ENCODE measurements at places on chromosomes 16 and 17.
A peak's percentile ranks its signal among the peaks of the same experiment; 100 is the strongest.

DNA sequence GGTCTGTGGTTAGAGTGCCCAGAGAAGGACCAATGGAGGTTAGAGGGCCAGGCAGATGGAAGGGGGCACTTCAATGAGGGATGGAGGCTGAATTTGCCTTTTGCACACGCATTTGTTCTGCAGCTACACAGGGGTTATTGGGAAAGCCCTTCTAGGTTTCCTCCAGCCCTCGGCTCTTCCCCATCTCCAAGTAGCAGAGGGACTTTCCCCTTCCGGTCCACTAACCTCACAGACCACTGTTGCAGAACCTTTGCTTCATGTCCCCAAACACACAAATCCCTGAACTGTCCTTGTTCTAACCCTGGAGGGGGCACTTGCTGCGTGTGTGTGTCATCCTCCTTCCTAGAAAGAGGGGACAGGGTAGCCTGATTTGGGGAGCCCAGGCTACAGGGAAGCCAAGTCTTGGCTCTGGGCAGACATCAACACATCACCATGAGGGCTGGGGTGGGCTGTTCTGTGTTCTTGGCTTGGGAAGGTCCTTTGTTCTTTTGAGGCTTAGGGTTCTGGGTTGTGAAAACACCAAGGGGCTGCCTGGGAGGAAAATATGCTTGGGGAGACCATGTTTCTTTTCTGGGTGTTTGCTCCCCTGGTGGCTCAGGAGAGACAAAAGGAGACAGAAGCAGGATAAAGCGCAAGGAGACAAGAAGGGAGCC lies 7.3 kb upstream of the NR1D1 start:
- no peak for DNase-seq

DNA sequence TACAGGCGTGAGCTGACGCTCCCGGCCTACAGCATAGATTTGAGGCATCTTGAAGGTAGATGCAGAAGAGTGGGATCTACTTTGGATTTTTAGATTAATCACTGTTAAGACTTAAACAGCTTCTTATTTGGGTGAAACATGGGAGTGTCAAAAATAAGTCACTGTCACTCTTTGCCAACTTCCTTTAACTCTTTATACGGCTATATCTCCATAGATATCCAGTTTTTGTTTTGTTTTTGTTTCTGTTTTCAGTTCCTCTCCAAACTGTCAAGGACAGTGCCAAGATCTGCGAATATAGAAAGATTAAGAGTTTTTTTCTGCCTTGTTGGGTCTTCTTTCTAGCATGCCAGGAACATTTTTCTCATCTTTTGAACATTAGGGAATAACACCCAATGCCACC lies 706.1 kb downstream of the WWOX start:
- no peak for DNase-seq

GRCh38 chr17:67052720-67053437 lies 8.5 kb downstream of the CACNG1 start:
- DNase-seq, result no peak

DNA sequence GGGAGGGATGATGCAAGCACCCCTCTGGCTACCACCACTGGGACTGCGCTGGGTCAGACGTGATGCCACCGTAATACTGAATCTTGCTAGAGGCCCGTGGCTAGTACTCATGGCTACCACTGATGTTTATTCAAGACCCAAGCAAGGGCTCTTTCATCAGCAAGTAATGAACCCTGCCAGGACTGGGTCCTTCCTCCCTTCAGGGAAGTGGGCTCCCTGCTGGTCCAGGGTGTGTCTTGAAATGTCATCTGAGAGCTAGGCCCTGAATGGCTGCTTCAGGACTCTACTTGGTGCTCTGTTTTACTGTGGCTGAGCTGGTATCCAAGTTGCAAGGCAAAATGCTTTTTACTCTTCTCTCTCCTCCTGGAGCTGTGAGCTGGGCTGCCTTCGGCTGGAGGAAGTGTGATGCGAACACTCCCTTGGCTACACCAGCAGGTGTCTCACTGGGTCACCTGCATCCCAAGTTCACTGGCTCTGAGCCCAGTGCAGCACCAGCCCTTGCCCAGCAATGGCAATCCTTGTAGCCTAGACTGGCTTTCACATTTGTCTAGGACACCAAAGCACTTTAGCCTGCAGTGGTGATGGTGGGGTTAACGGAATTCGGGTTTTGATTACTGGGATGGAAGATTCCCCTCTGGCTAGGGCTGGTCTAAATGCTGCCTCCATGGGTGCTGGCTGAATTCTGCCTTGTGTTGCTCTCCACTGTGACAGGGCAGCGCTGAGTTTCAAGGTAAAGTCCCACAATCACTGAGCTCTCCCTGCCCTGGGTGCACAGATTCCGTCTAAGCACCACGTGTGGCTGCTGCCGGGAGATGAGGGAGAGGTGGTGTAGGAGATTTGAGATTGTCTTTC lies 98.6 kb downstream of the USP22 start:
- DNase-seq, result no peak

- no peak for DNase-seq
Observed at GRCh38 chr17:80498242-80498919, 22.0 kb upstream of the NPTX1 start.

DNA sequence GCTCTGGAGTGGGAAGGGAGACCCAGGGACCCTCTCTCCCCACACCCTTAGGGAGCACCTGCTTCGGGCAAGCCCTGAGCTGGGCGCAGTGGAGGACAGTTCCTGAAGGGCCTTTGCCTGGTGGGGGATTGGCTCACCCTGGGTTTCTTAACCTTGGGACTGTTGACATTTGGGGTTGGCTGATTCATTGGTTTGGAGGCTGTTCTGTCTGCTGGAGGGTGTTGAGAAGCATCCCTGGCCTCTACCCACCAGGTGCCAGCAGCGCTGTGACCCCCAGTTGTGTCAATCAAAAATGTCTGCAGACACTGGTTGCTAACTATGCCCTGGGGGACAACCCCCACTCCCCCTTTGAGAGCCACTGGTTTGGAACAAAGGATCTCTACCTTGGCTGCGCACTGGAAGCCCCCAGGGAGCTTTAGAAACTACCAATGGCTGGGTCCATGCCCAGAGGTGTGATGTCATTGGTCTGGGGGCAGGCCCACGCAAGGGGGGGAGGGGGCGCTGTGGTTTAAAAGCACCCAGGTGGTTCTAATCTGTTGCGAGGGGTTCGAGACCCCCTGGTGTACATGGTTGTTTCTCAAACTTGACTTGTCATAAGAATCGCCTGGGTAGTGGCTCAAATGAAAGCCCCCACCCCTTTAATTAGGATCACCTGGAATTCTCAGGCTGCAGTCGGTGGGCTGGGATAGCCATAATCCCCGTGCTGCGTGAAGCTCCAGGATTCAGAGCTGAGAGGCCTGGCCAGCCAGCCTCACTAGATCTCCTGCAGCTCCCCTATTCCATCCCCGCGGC lies 151.9 kb upstream of the GSE1 start:
- no peak for DNase-seq

GRCh38 chr17:16512011-16512410 lies 20.0 kb upstream of the LRRC75A start:
- DNase-seq, result no peak

GRCh38 chr16:85125570-85126393 lies 13.5 kb upstream of the CIBAR2 start:
- no peak for DNase-seq

DNA sequence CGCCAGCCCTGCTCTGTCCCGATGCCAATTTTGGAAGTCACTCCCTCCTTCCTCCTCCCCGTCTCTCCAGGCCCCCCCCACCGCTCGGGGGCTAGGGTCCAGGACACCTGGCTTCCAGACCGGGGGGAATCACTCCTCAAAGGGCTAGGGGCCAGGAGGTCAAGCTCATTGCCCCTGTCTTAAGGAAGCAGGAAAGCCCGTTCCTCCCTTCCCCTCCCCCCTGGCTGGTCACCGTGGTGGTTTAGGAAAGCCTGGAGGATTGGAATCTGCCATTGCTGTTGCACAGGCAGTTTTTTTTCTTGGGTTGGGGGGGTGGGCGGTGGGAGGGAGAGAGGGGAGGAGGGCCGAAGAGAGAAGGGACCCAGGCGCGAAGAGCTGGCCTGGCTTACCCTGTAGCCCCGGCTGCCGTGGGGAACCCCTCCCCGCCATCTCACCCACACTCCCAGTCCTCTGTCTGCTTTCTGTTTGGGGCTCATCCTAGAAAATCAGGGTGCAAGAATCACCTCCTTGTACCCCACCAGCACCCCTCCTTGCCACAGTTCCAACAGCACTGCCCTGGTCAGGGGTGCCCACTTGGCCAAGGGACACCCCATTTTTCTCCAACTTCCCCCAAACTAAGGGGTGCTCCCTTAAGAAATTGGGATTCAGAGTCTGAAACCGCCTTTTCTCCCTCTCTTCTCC lies 2.9 kb upstream of the BCL6B start:
- DNase-seq, result no peak

DNA sequence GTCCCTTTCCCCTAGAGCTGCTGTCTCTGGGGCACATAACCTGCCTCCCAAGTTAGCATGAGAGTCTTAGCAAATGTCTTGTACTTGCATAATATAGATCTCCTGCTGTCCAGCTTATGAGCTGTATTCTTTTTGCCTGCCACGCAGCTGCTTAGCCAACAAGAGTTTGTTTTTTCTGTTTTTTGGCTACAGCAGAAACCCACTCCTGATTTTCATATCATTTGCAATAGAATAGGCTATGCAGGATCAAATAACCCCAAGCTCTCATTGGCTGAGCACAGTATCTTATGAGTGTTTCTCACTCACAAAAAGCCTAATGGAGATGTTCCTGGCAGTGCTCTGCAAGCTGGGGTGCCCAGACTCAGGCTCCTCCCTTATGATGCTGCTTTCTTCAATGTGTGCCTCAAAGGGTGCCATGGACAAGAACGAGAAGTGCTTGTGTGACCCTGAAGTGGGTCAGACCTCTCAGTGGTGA lies 23.1 kb downstream of the B9D1 start:
- DNase-seq, result no peak

DNA sequence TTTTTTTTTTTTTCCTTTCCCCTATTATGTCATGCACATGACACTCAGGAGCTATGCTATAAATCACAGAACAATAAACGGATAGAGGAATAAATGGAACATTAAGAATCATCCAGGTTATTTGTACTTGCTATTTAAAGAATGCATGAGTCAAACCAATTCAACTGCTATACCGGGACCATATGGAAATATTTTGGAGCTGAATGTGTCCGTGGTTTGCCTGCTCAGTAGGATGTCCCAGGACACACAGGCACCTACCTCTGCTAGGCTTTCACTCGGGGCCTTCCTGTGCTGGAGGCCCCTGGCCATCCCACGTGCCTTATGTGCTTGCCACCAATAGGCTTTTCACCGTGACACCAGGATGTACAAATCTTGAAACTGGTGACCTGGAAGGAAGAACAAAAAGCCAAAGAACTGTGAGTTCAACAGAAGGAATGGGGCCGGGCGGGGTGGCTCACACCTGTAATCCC lies 15.3 kb upstream of the SEC14L1 start:
- no peak for DNase-seq

DNA sequence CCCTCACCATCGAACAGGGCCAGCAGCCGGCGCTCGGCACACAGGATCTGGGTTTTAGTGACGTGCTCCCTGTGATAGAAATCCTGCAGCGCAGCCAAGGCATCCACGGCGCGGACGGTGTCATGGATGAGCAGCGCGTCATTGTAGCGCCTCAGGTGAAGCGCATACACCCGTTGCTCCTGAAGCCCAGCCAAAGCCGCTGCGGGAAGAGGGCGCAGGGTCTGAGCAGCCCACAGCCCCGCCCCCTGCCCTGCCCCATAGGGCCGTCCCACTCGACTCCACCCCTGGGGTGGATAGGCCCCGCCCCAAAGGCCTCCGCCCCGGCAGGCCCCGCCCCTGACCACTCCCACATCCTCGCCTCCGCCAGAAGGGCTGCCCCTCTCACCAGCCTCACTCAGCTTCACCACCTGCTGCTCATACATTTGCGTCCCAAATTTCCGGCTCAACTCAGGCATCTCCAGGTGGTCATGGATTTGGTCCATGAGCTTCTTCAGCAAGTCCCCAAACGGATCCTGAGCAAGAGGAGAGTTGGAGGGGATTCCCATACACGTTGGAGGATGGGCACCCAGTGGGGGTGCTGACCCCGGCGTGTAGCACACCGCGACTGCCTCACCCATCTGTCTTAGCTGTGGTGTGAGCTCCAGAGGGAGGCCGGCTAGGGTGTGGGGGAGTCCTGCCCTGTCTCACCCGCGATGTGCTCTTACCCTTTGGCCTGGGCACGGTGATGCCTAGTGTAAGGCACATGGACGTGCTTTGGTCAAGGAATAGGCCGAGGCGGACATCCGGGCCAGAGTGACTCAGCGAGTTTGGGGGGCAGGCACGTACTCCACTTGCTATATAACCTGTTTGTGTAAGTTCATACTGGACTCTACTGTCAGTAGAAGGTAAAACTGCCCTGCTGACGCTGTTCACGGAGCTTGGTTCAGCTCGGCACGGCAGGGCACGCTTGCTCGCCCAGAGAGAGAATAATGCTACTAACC lies 4.6 kb downstream of the DHX58 start:
- peak; percentile 92 for DNase-seq

- peak; percentile 77 for DNase-seq
Observed at GRCh38 chr17:17206124-17206912, at the start of gene PLD6. Gene PLD6 (minus strand): TSS chr17:17206333. CDS start chr17:17206286, 47 bp downstream.

GRCh38 chr17:54902017-54902416 lies 1.4 kb downstream of the TOM1L1 start:
- DNase-seq, result no peak

DNA sequence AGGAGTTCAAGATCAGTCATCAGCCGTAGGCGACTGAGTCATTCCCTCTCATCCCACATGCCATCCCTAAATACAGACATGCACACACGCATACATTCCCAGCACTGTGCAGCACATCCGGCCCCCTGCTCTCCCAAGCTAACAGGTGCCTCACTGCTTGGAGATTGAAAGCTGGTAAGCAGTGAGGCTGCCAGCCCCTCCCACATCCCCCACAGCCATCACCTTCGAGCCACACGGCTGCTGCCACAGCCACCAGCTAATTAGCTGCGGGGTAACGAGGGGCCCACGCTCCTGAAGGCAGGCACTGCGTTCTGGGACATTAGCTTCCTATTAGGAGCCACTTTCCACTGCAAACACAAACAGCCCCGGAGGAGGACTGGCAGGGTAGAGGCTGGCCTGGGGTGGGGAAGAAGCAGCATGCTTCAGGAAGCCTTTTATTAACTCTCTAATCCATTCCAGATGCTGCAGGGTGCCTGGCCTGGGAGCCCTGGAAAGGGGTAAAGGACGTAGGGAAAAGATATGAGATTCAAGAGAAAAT lies 179.6 kb downstream of the CCT6B start:
- no peak for DNase-seq

DNA sequence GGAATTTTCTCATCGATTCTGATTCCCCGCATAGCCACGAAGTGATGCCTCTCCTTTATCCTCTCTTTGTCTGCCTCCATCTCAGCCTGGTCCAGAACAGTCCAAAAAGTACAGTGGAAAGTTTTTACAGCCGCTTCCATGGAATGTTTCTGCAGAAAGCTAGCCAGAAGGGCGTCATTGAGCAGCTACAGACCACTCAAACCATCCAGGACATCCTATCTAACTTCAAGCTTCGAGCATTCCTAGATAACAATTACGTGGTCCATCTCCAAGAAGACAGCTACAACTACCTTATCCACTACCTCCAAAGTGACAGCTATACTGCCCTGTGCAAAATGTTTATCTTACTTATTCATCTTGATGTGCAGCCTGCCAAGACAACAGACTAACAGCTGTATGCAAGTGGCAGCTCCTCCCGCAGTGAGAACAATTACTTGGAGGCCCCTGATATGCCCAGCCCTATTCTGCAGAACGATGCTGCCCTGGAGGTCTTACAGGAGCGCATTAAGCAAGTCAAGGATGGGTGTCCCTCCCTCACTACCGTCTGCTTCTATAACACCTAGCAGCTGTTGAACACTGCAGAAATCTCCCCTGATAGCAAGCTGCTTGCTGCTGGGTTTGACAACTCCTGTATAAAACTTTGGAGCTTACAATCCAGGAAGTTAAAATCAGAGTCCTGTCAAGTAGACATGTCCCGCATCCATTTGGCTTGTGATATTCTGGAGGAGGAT lies 38.9 kb downstream of the SLFN12L start:
- DNase-seq, result no peak

Measured in stimulated activated CD8-positive, alpha-beta memory T cell treated with anti-CD3 and anti-CD28 coated beads, Interleukin-2, amount 100 ng/mL, for 1 hour (primary cell).